Cardiac septum (tissue), 1 donor: ENCODE measurements at places on chromosomes 3 and 15.

DNA sequence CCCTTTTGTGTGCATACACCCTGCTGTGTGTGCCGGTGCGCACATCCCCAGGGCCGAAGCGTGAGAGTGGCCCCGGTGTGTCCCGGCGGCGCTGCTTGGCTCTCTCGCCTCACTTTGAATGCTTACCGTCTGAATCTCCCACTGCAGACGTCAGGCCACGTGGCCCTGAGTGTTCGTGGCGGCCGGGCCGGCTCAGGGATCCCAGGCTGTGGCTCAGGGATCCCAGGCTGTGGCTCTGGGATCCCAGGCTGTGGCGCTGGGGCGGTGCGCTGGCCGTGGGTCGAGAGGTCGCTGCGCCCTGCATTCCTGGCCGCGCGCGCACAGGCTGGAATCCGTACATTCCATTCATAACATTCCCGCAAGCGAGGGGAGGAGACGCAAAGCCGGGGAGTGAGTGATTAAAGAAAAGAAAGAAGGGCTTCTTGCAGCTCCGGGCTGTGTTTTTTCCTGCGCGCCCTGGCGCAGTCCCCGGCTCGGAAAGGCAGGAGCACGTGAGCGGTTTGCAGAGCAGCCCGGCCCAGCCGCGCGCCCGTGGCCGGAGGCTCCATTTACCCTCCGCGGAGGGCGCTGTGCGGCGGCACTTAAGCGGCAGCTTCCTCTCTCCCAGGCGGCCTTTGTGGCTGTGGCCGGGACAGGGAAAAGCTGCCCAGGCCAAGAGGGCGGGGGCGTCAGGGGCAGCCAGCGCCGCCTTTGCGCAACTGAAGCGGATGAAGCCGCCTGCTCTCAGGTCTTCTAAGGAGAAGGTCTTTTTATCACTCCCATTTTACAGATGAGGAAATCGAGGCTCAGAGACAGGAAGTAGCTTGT, 87.0 kb upstream of the ALDH1L1 start:
- peak; percentile 82 for DNase-seq

GRCh38 chr3:119161240-119161639, 12.2 kb upstream of the UPK1B start:
- DNase-seq: no peak

- DNase-seq: no peak
Measured at GRCh38 chr3:128971421-128972100, 22.3 kb downstream of the CFAP92 start.

- no peak for DNase-seq
Measured at GRCh38 chr3:175238801-175239200, 379.7 kb downstream of the NAALADL2 start.

GRCh38 chr15:68379759-68380290, 52.1 kb downstream of the ITGA11 start:
- DNase-seq: peak; percentile 43

- DNase-seq: no peak
Measured at GRCh38 chr15:39592500-39592899, 11.6 kb downstream of the THBS1 start.

GRCh38 chr3:3109407-3110298, 521 bp downstream of the IL5RA start:
- no peak for DNase-seq

GRCh38 chr3:14490255-14490654, 49.9 kb downstream of the GRIP2 start:
- DNase-seq: no peak

GRCh38 chr3:100106094-100106493, 8.2 kb downstream of the FILIP1L start:
- no peak for DNase-seq

DNA sequence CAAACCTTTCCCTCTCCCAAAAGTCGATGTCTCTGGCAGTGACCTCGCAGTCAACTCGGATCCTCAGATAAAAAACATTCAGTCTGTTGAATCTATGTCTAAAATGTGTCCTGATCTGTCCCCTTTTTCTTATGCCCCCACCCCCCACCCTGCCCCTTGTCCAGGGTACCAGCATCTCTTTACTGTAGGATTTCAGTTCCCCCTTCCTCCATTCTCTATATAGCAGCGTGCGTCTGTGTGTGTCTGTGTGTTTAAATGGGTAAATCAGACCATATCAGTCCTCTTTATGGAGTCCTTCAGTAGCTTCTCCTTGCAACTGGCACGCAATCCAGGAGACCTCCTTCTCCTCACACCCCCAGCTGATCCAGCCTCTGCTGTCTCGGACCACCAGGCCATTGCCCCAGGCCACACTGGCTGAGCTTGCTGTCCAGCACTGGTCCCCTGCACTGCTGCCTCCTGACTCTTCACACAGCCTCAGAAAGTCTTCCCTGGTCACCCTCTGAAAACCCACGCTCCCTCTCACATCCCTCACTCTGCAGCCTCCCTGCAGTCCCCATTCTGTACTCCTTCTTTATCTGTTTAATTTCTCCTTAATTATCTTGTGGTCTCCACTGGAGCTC, 1.5 kb downstream of the LRRK1 start:
- no peak for DNase-seq

DNA sequence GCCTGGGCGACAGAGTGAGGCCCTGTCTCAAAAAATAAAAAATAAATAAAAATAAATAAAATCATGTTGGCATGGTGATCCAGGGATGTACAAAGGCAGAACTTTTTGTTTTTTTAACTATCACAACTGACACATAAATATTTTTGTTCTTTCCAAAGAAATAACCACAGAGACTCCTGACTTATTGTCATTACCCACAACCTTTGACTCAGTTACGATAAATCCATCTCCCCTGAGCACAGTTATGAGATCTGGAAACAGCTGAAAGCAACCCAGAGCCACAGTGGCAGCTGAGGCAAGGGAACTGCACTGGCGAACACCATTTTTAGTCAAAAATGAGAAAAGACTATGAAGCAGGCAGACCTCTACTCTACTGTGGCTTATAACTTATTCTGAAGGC, 24.0 kb downstream of the OSBPL10 start:
- no peak for DNase-seq
